Activated naive CD8-positive, alpha-beta T cell treated with anti-CD3 and anti-CD28 coated beads, Interleukin-2, amount 50 U/mL, for 16 hours (primary cell): ENCODE measurements at places on chromosomes 11 and 22.
A peak's percentile ranks its signal among the peaks of the same experiment; 100 is the strongest.

DNA sequence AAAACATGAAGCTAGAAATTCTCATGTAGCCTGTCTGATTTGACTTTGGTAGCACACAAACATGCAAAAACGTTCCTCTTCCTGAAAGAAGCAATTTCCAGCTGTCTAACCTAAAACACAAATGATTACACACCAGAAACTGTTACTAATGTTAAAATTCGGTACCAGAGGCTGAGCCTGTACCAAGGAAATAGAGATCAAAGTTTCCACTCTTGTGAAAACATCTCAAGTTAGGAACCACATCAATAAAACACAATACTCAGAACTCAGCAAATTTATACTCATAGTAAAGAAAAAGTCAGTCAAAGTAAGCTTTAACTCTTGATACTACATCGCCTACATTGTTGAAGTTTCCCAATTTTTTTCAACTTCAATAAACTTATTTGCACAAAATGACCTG lies 107.8 kb downstream of the FCHSD2 start:
- no peak for DNase-seq

DNA sequence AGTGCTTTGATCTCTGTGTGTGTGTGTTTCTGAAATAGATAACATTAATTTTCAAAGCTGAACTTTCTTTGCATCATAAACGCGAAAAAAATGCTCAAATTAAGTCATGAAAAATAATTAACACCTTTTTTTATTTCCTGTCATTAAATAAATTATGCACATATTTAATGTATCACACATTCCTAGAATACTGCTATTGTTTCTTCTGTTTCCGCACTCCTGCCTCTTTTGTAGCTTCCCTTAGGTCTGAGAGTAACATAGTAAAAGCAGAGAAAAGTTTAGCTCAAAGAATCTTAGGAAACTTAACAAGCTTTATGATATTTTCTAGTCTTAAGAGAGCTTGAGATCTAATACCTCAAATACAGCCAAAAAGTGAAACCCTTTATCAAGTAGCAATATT lies 504.2 kb downstream of the JRKL start:
- DNase-seq, result no peak

DNA sequence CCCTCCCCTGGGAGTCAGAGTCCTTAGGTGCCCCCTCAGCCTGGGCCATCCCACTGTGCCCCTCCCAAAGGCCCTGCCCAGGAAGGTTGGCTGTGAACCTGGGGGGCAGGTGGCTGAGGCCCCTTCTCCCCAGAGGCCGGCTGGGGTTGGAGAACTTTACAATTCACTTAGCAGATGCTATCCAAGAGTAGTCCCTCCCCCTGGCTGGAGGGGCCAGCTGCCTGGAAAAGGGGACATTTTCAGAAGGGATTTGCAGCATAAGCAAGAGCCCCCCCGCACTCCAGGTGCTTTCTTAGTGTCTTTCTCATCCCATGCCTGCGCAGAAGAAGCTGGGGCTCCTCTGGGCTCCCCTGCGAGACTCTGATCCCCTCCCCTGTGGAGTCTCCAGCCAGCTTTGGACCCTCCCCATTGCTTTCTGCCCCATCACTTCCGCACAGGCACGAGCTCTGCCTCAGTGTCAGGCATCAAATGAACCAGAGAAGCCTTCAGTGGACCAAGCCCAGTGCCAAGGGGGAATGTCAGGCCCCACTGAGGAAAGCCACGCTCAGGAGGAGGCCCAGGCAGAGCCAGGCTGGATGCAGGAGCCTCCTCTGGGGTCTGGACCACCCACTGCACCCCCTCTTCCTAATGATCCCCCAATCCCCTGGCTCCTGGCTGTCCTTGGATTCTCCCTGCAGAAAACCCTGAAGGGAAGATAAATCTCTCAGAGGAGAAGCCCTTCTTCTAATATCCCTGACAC lies 3.7 kb downstream of the SSTR3 start:
- DNase-seq, result no peak

DNA sequence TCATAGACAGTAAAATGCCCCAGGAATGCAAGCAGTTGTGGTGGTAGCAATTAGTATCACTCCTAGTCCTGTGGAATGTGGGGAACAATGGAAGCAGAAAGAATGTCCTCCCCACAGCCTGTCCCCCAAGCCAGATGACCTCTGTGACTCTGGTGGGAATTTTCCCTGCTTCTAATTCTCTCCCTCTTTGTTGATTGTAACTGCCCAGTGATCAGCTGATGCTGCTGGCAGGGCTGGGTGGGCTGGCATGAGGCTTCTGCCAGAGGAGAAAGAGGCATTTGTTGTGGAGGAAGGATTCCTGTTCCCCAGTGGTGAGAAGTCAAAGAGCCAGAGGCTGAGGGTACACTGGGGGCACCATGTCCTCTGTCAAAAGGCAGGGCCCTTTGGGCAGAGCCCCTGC lies 116.7 kb upstream of the NCAM1 start:
- no peak for DNase-seq

- DNase-seq, result no peak
These were observed 121.3 kb downstream of the NECTIN1 start for GRCh38 chr11:119607726-119608125.

- no peak for DNase-seq
These were observed 57.7 kb downstream of the SHANK2 start for GRCh38 chr11:71194710-71195109.

- no peak for DNase-seq
These were observed 226.1 kb downstream of the BLID start for GRCh38 chr11:121889931-121890330.

DNA sequence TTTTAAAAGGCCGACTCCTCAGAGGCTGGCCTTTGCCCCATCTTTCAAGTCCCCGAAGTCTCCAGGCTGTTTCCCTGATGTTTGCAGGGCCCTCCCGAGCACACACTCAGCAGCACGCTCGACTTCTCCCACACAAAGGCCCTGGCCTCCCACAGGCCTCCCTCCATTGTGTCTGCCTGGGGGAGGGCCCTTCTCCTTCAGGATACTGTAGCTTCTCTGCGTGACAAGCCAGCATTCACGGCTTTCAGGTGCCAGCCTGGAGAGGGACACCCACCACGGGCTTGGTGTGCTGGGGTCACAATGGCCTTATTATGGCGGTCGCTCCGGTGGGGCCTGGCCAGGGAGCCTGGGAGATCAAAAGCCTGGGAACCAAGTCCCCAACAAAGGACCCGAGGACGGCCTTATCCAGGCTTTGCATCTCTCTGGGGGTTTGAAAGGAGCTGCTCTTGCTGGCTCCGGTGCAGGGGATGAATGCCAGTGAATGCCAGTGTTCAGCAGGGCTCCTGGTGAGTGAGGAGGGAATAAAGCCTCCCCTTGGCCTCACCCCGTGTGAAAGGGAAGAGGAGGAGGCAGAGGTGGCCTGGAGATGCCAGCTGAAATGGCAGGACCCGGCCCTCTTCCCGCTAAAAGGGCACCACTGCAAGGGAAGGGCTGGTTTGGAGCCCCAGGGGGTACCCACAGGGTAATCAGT lies 55.0 kb downstream of the TRAF6 start:
- no peak for DNase-seq

- peak; percentile 51 for DNase-seq
These were observed 30.0 kb upstream of the PTPRJ start for GRCh38 chr11:47950396-47950795.

DNA sequence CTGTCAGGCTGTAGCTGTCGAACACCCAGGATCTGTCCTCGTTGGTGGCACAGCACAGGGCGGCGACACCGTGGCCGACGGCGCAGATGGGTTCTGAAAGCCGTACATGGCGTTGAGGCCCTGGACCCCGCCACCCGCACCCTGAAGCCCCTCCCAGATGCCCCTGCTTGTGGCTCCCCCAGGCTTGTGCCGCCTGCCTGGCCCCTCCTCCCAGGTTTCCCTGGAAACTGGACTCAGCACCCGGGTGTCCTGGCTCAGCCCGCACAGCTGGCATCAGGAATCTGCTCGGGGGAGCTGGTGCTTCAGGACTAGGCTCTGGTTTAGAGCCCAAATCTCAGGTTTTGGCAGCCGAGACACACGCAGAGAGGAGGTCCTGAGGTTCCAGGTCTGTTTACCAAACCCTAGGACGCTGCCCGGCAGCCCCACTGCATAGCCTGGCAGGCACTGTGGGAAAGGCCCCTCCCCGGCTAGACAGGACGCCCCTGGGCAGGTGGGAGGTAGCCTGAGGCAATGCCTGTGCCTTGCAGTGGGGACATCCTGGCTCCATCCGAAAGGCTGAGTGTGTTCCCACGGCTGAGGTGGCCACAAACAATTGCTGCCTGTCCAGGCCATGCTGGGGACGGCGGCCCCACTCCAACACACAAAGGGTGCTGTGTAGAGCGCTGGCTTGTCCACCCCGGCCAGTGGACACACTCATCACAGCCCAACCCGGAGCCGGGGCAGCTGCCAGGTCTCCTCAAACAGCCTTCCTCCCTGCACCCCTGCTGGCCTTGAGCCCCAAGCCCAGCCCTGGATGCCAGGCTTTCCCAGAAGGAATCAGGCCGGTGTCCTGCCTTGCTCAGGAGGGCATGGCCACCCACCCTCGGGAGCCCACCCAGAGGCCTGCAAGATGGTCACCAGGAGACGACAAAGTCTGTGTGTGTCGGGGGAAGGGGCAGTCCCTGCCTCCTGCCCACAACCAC lies 4.6 kb downstream of the GATD1 start:
- no peak for DNase-seq

- DNase-seq, result no peak
These were observed 3.9 kb downstream of the VWA5A start for GRCh38 chr11:124119103-124119502.

- no peak for DNase-seq
These were observed 106.3 kb upstream of the CARD18 start for GRCh38 chr11:105245781-105246315.

DNA sequence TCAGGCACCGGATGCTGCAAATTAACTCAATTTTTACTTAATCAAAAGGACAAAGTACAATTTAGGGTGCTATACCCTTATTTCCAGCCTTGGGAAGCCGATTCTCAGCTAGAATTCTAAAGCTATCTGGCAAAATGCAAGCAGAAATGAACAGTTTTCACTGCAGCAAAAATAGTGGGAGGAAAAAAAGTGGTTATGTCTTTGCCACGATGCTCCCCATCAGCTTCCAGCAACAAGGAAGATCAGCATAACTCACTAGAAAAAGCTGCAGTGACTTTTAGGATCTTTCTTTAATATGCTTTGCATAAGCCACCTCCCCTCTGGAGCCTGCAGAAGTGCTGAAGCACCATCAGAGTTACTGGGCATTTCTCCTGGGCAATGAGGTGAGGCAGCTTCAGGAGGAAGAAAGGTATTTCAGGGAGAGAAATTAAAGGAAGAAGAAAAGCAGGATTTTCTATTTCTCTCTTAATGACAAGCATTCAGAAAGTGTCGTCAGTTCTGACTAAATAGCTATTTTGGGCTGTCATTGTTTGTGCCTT lies 702.9 kb downstream of the DLG2 start:
- no peak for DNase-seq

DNA sequence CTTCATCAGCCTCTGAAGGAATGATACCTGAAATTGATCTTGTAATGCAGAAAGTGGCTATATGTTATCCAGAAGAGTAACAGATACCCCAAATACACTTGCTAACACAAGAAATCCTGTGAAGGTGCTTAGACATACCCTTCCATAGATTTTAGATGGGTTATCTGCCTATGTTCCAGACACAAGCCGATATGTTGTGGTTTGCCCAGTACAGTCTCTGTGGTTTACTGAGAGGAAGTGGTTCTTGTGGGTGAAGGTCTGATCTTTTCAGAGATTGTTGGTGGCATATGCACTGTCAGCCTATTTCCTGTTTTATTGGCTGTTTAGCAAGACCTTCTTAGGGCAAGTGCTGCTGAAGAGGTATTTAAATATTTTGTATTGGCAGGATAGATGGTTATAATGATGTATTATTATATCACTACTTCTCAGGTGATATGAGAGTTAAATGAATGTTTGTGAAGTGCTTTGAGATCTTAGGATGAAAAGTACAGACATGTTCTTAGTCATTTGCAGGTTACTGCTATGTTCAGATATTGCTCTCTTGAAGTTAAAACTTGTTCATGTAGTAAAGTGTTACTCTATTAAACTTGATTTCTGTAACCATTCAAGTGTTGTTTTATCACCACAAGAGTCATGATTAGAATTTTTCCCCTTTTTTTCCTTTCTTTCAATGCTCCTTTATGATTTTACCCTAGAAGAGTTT lies 8.2 kb downstream of the ARHGEF12 start:
- DNase-seq, result no peak

- DNase-seq, result no peak
These were observed 22.4 kb upstream of the GNB1L start for GRCh38 chr22:19876941-19877625.

- DNase-seq, result peak; percentile 70
These were observed 864.2 kb downstream of the FAM181B start for GRCh38 chr11:81869351-81870065.

DNA sequence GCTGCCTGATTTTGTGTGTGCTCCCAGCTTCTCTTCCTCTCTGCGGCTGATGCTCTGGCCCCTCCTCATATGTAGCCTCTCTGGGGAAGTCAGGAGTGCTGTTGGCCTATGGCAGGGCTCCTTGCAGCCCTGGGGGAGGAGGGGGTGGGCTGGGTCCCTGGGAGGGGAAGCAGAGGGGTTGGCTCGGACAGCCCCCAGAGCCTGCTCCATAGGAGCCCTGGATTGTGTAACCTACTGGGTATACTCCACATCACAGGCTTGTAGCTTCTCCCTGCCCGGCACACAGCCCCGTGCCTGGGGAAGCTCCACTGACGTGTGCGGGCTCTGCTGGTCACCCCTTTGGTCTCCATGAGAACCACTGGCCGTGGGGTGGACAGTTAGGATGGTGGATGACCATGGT lies 113.8 kb downstream of the ST3GAL4 start:
- DNase-seq, result no peak

DNA sequence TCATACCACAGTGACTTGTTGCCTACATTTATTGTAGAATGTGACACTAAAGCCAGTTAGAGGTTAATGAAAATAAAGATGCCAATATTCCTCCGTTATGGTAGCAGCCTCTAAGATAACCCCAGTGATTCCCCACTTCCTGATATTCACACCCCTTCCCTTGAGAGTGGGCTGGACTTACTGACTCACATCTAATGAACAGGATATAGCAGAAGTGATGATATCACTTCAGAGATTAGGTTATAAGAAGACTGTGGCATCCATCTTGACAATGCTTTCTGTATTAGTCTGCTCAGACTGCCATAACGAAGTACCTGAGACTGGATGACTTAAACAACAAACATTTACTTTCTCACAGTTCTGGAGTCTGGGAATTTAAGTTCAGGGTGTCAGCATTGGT lies 149.6 kb upstream of the MTNR1B start:
- DNase-seq, result no peak

- no peak for DNase-seq
These were observed 305.8 kb upstream of the NCAM1 start for GRCh38 chr11:112655371-112655770.

DNA sequence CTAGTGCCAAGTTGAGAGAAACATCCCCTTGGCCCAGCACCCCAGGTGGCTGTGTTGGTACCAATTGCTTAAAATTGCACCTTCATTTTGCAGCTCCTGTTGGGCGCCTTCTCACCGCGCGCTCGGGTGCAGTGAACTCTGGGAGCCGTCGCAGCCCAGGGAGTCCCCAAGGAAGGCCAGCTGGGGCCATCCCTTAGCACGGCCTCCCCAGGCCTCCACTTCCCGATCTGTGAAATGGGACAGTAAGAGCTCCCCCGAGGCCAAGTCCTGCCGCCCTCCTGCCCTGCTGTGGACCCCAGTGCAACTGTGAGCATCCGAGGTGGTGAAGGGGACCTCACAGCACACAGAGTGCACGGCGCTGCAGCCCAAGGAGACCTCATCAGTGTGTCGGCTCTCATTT lies 1234.1 kb downstream of the BRD1 start:
- no peak for DNase-seq

GRCh38 chr11:48019217-48019584 lies 38.8 kb downstream of the PTPRJ start:
- no peak for DNase-seq

GRCh38 chr22:30245181-30245984 lies 1.2 kb downstream of the LIF start:
- DNase-seq, result no peak
